ENCODE measurements at places on chromosomes 4 and X.

DNA sequence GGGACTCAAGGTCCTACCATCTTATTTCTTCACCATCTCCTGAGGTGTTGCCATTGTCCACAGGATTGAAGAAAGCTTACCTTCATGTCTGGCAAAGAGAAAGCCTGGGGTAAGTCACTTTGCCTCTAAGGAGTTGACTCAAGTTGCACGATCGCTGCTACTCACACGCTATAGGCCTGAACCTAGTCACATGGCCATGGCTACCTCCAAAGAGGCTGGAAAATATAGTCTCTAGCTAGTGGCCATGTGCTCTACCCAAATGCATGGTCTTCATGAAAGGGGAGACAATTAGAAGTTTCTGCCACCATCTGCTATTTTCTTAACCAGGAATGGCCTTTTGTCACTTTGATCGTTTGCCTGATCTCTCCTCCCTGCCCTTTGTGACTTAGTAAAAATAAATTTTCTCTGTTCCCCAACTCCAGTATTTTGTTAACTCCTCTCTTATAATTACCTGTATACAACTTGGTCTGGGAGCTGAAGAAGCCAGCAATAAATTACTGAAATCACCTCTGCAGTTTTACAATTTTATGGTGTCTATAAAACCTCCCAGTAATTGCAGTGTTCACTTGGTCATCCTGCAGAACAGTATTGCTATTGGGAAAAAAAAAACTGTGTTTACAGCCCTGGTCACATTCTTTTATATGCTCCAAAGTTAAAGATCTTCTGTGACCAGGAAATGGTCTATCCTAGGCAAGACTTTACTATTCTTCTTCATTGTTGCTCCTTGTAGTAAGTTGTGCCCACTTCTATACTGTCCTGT is 126.7 kb upstream of the TSPAN5 start:
- no peak for DNase-seq

GRCh38 chrX:48508400-48509244 is at the start of gene PORCN:
Gene PORCN (plus strand): TSS chrX:48508992. CDS start chrX:48509821, 829 bp downstream.
- DNase-seq: peak; percentile 77

DNA sequence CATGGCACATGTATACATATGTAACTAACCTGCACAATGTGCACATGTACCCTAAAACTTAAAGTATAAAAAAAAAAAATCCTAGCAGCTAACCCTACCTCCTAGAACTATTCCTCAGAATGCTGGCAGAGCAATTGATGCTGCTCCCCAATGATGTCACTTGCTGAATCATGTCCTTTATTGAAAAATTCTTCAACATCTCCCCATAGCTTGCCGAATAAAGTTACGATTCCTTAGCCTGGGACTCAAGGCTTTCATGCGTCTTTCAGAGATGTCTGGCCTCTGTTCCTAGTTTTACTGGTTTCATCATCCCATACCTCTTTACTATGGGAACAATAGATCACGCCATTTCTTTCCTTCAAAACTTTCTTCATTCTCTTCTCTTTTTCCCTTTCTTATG is 174.7 kb upstream of the FAT1 start:
- no peak for DNase-seq

DNA sequence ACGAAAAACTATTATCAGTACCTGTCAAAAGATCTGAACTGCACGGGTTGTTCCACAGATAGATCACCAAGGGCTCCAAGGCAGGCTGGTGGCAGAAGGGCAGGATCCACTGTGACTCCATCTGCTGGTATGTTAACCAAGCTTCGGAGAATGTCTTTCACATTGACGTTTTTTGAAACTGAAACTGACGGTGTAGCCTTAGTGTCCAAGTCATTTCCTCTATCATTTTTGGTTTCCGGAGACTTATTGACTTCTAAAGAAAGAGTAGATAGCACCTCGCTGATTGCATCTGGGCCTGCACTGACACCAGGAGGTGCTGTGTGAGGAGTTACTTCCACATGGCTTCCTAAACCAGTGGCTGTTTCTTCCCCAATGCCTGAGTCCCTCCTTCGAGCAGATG is 186.9 kb downstream of the LRBA start:
- no peak for DNase-seq

DNA sequence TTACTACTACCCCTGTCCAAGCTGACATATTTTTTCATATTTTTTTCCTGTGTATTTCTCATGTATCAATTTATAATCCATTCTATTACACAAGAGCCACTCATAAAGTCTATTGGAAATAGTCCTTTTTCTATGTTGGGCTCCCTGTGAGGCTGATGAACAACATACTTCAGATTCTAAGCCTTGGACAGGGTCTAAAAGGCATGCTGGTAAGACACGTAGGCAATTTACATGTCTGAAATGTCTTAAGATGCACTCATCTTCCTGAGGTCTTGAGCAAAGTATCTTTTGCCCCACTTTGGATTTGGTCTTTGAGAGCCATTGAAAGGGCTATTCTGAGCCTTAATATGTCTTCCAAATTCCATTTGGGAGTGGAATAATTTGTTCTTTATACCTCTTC is 31.8 kb downstream of the OCIAD1 start:
- no peak for DNase-seq

GRCh38 chr4:112521123-112522023 is 5.4 kb upstream of the NEUROG2 start:
- DNase-seq: no peak

GRCh38 chr4:141636082-141636770 is at the start of gene IL15:
Gene IL15 (plus strand): TSS chr4:141636583. CDS start chr4:141719465, 82,882 bp downstream.
- peak; percentile 19 for DNase-seq

- peak; percentile 77 for DNase-seq
These were observed at the start of gene FAM120C for GRCh38 chrX:54182864-54183613. Gene FAM120C (minus strand): TSS chrX:54183254. CDS start chrX:54183198, 56 bp downstream.
